Neural crest cell (in vitro differentiated cells): ENCODE measurements at places on chromosomes 3 and 15. TPM values are rescaled to one million over a fixed set of nuclear protein-coding genes. Genes with fewer than 3 reads are reported as not detected.

- no peak for DNase-seq
These were observed 350.5 kb upstream of the ICE2 start for GRCh38 chr15:60829416-60829815.

FILIP1L gene
- total RNA-seq: 9.8 TPM in 2 replicates

- DNase-seq: no peak
These were observed 4.4 kb upstream of the IDH2 start for GRCh38 chr15:90106522-90107117.

CEP19 gene
- 5.8 and 6.3 TPM in 2 replicates for total RNA-seq

DNA sequence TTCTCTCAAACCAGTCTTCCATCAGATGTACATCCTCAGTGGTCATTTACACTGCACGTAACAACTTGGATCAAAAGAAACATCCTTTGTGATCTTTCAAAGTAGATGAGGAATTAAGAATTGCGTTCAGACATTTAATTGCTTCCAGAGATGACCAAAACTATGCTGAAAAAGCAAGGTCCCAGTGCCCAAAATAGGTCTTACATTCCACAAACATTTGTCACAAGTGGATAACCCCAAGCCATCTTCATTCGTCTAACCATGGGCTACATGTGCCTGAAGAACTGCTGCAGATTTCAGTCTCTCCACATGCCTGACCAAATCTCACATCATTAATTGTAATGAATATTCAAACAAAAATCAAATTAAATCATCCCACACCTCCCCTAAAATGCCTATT is 273.6 kb downstream of the SHOX2 start:
- DNase-seq: no peak

DNA sequence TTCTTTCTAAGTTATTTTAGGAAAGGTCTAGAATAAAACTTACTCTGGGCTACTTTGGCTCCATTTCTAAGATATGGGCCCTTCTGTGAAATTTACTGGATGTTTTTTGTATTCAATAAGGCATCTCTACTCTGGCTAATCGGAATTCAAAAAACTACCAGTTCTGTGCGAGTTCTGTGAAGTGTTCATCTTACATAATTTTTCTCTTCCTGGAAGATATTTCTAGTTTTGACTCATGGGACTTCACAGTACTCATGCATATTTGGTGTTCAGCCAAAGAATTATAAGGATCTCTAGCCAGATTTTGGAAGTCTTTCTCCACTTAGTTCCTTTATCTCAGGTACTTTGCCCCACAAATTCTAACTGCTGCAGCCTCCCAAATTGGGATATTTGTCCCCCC is 46.4 kb upstream of the MBNL1 start:
- no peak for DNase-seq

DNA sequence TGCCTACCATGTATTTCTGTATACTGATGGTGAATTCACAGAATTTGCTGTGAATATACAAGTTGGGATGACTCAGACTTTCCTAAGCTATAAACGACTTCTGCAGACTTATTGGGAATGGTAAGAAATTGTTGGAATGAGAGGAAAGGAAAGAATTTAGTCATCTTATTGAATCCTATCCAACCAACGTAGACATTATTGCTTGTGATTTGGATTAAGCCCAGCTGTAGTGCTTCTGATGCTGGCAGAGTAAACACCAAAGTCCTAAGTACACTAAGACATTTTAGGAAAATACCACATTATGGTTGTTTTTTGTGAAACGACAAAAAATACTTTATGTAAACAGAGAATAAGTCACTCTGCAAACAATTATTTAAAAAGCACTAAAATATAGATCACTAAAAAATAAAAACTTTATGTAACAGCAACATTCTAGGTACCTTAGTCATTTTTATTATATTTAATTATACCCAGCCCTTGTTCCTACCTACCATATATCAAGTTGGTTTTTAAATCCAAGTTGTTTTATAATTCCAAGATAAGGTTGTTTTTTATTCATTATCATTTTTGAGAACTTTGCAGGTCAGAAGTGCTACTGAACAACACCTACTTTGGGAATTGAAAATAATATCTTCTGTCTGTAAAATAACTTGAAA is 99.2 kb upstream of the MLF1 start:
- DNase-seq: no peak

DNA sequence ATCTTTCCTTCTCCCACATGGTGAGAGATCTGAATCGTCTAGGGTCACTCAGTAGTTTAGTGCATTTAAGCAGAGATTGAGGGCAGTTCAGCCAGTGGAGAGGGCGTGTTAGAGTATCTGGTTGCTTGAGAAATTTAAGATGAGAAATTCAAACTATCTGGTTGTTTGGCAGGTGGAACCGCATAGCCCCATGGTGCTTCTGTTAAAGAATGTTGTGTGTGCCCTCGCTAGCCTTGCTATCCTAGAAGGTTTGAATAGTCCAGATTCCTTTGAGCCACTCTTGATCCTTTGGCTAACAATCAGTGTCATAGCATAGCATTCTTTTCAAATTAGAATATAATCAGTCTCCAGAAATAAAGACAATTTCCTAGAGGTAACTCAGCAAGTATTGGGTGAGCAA is 32.1 kb downstream of the ABHD17C start:
- DNase-seq: no peak

GRCh38 chr15:101118116-101118515 is 133.7 kb downstream of the CHSY1 start:
- DNase-seq: no peak

TMEM39A gene
- 36.1 and 43.9 TPM in 2 replicates for total RNA-seq

- no peak for DNase-seq
These were observed 121.3 kb downstream of the THRB start for GRCh38 chr3:24373198-24373959.

DNA sequence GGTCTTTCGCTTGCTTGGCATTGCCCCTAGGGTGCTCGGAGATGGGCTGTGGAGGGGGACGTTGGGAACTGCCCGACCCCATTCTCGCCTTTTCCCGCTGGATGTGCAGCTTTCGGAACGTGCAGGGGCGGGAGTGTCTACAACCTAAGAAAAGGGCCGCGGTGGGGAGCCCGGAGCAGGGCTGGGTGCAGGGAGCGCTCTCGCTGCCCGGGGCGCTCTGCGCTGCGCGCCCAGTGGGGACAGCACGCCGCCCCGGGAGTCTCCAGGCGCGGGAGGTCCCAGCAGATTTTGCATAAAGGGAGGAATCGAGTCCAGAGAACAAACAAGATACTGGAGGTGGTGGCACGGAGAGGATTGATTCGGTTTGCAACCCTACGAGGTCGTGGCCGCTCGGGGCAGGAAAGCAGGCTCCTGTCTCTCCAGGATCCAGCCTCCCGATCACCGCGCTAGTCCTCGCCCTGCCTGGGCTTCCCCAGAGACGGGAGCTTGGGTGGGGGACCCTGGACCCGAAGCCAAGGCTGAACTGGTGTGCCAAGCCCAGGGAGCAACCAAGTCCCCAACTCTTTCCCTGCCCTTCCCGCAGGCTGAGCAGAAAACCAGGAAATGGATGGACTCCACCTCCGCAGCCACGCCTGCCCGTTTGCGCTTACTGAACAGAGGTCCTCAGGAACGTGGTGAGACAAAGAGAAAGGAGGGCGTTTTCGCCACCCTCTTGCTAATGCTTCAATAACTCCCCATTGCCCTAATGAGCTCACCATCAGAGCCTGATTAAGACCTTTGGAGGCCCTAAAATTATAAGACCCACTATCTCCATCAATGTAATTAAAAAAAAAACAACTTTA is 59.7 kb downstream of the NOX5 start:
- DNase-seq: peak; percentile 46
